Left ventricle myocardium superior (tissue), 1 donor: ENCODE measurements at places on chromosomes 7 and 10. TPM values are rescaled to one million over a fixed set of nuclear protein-coding genes. Genes with fewer than 3 reads are reported as not detected.

The SPDYE6 gene
- total RNA-seq = not detected

The FOXP2 gene
- total RNA-seq = 1.2 TPM

- no peak for DNase-seq
Observed at GRCh38 chr10:80139265-80139664, 6.7 kb downstream of the PLAC9 start.

DNA sequence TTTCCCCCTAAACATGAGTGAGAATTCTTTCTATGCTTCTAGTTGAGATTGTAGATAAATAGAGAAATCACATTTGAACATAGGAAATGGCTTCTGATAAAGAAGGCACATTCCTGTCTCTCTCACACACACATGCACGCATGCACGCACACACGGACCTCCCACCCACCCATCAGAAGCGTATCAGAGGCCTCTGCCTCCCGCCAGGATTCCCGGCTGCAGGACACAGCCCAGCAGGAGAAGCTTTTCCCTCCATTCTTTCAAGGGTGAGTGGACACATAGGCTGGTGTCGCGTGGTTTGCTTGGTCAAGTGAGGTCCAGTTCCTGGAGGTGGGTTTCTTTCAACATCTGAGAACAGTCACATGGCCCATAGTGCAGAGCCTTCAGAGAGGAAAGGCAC, 34.2 kb downstream of the KLF6 start:
- no peak for DNase-seq

DNA sequence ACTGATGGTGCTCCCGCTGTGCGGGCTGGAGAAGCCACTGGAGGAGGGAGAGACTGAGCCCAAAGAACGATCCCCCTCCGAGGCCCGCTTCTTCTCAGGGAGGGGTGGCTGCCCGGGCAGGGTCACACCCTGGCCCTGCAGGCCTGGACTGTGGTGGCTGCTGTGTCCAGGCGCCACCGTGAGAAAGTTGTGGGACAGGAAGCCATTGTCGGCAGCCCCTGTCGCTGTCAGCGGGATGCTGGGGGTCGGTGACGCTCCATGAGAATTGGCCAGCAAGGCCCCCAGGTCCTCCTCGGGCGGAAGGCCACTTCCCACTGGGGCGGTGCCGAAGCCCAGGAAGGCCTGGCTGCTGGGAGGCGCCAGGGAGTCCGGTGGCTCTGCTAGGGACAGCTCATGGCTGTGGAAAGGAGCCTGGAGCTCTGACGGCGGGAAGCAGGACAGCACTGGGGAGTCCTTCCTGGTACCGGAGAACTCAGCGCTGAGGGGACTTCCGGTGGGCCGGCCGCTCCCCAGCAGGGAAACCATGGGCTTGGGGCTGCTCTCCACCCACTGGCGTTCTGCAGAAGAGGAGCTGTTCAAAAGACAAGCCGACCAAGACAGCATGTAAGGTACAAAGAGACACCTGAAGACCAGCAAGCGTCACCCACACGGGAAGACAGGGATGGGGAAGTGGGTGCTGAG, 278.8 kb downstream of the TNS3 start:
- no peak for DNase-seq

DNA sequence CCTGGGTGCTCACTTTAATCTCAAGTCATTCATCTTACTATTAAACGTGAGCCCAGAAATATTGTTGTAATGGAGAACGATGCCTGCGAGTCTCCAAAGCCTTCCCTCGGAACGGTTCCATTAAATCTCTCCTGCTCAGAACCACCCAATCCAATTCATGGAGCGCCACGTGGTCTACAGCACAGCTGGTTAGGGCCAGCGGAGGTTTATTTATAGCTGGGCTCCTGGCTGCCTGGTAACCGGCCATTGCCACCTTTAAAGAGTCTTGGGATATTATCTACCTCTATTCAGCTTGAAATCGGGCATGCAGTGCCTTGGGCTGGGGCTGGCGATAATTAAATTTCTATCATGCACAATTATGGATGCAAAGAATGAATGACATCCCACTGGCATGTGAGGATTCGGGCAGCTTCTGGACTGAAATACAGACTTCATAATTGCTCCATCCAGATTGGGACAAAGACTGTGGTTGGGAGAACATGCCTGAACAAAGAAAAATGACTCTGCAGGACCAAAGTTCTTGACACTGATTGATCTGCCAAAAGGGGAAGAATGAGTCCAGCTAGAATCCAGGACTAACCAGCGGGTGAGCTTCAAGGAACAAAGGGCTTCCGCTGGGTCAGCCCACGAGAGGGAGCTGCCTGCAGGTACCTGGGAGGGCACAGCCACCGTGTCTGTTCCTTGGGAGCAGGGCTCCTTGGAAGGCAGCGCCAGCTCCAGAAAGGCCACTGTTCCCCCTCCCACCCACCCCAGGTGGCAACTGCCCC, 7.3 kb downstream of the FAM20C start:
- DNase-seq = no peak

The NKX6-2 gene
- not detected for total RNA-seq

The FEZF1 gene
- not detected for total RNA-seq
